ENCODE measurements at places on chromosomes 4 and X.
A peak's percentile ranks its signal among the peaks of the same experiment; 100 is the strongest.

GRCh38 chr4:124066595-124066994 lies 645.9 kb downstream of the ANKRD50 start:
- DNase-seq = no peak

GRCh38 chrX:41029332-41029731 lies 55.9 kb upstream of the USP9X start:
- DNase-seq = no peak

DNA sequence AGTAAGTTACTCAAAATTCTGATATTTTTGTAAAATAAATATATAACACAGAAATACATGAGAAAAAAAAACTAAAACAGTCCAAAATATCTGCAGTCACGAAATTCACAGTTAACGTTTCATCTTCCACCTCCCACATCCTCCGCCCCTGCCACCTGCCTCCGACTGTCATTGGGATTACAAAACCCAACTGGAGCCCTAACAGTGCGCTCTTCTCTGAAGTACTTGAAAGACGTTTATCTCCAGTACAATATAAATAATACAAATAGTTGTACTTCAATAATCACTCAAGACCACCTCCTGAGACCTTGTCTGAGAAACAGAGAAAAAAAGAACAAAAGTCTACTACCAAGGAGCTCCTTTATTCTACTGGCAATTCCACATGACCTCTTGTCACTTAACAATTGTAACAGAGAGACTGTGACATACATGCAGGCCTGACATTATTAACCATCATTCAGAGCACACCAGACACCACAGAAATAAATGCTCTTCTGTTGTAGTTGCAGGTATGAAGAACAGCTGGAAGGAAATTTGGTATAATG lies 280.6 kb downstream of the PPP3CA start:
- DNase-seq = no peak

DNA sequence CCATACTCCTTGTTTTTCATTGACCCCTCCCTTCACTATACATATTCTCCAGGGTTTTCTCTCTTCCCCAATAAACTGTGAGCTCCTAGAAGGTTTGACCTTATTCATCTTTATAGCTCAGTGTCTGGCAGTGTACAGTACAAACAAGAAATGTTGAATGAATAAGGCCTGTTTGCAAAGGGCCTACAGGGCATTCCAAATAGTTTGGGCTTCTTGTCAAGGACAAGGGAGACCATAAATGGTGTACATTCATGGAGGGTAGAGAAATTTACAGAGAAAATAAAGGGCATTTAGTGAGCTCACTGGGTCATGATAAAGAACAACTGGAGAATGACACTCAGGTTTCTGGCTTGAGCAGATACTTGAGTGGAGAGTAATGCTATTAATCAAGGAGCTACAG lies 47.5 kb upstream of the EIF1AX start:
- no peak for DNase-seq

DNA sequence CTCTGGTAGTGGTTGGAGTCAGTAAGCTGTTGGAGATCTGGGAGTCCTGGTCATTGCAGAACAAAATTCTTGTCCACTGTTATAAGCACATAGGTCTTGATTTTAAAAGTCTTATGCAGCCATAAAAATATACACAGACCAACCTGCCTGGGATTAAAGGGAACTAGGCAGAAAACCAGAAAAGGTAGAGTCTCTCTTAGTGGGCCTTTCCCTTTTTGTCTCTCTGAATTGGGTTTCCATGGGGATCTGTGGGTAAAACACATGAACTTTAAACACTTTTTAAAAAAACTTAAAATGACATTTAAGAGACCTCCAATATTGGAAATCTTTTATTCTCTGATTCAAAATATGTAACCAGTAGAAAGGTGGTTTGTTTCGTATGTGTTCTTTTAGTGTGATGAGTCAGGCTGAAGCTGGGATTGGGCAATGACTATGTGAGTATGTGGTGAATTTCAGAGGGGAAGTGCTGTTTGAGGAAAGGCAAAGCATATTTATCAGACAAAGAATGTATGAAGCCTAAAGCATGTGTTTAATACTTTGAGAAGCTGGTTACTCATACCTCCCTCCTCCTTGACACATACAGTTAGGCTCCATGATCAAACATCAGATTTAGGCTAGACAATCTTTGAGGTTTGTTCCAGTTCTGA lies 29.6 kb downstream of the SLC16A2 start:
- DNase-seq = no peak

- no peak for DNase-seq
Measured at GRCh38 chr4:151853034-151853433, 92.2 kb upstream of the GATB start.

DNA sequence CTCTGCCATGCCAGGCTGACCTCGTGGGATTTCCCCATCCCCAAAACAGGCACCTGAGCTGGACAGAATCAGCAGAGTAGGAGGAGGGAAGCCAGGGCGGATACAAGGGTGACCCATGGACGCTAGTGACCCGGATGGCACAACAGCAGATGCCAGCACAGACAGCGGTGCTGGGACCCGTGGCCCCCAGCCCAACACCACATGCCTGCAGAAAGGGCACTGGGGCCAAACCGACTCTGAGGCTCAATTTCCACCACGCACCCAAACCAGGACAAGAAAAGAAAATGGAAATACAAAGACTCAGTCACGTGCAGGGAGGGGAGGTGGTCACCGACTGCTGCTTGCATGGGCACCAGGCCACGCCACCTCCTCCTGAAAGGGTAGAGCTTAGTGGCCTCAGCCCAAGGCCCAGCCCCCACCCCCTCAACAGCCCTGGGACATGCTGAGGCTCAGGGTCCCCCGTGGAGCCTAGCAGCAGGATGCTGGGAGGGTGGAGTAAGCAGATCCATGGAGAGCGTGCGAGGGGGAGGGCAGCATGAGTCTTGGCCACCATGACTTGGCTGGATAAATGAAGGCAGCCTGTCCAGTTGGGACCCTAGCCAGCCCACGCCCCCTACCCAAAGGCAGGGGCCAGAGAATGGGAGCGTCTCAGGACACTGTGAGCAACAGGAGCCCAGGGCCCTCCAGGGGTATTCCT lies 47.7 kb downstream of the C4orf50 start:
- no peak for DNase-seq

- peak; percentile 3 for DNase-seq
Measured at GRCh38 chrX:153775293-153776119, 5.3 kb upstream of the SRPK3 start.

DNA sequence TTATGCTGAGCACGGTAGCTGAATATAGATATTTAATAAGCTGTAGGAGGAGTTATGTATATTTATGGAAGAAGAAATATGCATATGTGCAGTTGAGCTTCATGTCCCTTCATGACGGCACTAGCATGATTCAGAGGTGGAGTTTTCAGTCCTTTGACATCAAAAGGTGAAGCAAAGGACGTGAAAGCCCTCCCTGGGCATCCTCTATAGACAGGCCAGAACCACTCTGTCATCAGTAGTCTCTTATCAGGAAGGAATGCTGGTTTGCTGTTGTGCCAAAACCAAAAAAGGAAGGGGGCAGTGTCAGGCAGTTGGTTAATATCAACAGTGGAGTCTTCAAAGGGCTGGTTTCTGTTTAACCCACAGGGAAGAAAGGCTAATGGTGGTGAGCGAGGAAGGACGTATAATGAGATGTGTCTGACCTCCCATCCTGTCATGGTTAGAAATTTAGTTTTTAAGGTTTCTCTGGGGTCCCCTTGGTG lies 23.5 kb upstream of the IL2 start:
- no peak for DNase-seq

DNA sequence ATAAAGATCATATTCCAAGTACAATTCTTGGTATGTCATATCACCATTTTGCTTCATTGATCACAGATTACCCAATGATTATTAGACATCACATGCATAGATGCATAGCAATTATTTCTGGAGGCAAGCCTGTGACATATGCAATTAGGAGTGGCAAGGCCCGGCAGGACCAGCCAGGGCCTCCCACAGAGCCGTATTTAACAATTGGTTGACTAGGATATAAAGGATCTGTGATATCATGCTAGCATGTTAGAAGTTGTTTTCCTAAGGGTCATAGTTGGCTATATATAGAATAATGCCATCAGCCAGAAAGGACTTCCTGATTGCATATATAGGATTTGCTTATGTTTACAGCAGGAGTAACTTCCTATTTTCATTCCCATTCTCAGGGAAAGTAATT lies 103.5 kb upstream of the OTUD4 start:
- DNase-seq = no peak

DNA sequence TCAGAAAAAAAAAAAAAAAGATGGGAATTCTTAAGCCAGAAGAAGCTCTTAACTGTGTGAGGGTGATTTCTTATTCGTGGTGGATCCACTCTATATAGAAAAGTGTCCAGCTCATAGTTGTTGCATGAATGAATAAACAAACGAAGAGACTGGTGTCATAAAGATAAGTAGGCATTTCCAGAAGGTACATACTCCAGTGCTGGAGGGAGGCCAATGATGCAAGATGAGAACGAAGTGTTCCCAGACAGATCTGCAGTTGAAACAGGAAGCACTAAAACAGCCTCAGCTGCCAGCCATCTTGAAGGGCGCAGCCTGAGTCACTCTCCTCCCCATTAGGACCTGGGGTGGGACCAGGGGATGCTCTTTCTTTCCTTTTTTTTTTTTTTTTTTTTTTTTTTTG lies 47.4 kb upstream of the HOPX start:
- no peak for DNase-seq

GRCh38 chr4:186204686-186205085 lies 13.3 kb downstream of the CYP4V2 start:
- DNase-seq = no peak

GRCh38 chr4:119692001-119692400 lies 63.4 kb upstream of the PDE5A start:
- DNase-seq = no peak

DNA sequence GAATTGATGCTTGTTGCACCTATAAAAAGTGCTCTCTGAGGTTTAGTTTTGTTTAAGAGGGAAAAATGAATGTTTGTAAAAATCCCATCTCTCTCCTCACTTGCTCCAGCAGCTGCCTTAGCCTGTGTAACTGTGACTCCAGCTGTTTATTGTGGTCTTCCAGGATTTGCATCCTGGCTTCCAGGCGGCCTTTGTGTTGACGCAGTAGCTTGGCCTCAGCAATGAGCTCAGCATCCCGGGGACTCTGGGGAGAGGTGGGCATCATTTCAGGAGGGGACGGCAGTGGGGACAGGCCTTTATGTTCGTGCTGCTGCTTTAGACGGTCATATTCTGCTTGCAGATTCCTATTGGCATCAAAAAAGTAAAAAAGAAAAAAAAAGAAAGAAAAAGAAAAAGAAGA lies 75.3 kb upstream of the FTHL17 start:
- no peak for DNase-seq

- DNase-seq = no peak
Measured at GRCh38 chrX:41090568-41091238, 5.5 kb downstream of the USP9X start.

- DNase-seq = no peak
Measured at GRCh38 chr4:33323393-33323792, 2603.2 kb downstream of the PCDH7 start.

DNA sequence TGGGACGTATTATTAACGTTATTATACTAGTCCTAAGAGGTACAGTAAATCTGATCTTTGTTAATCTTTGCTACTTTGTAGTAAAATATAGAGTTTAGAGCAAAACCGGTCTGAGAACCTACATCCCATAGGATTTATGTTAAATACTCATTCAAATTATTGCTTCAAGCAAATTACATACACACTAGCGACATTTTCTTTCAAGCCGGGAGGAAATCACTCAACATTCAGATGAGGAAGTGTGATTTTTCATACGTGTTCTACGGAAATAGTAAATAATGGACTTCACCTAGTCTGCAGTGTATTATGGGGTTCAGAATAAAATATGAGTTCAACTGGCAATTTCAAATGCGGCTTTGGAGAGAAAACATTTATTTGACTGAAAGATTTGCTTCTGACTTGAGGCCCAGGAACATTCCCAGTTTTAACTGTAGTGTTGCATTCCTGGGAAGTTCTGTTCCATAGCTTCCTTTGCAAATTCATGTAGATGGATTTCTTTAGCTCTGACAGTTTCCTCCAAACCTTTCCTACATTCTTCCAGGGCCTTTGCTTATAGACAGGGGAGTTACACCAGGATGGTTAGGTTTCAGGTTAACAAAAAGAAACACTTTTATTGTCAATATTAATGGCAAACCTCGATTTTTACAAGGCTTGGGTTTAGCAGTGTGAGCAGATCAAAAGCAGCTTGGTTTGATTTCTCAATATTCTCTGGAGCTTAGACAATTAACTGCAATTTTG lies 5.3 kb upstream of the HAND2 start:
- no peak for DNase-seq

All from nephron progenitor cell (in vitro differentiated cells).